Activated CD4-positive, CD25-positive, alpha-beta regulatory T cell treated with anti-CD3 and anti-CD28 coated beads, Interleukin-2, amount 50 U/mL, for 16 hours (primary cell): ENCODE measurements at places on chromosomes 12 and 14.

- no peak for DNase-seq
Observed at GRCh38 chr12:30985814-30986452, 59.4 kb downstream of the TSPAN11 start.

GRCh38 chr14:72451054-72451972 is 442.6 kb downstream of the DPF3 start:
- DNase-seq = peak; percentile 12

DNA sequence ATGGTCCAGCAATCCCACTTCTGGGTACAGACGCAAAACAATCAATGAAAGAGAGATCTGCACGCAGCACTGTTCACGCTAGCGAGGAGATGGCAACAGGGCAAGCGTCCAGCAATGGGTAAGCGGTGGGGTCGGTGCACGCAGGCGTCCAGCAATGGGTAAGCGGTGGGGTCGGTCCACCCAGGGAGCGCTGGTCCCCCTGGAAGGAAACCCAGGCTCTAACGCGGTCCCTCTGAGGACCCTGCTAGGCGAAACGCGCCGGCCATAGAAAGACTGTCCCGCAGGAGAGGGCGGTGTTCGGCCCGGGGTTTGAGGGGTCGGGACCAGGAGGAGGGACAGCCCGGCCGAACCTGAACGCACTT is 618 bp upstream of the PGAM5 start:
- DNase-seq = no peak

DNA sequence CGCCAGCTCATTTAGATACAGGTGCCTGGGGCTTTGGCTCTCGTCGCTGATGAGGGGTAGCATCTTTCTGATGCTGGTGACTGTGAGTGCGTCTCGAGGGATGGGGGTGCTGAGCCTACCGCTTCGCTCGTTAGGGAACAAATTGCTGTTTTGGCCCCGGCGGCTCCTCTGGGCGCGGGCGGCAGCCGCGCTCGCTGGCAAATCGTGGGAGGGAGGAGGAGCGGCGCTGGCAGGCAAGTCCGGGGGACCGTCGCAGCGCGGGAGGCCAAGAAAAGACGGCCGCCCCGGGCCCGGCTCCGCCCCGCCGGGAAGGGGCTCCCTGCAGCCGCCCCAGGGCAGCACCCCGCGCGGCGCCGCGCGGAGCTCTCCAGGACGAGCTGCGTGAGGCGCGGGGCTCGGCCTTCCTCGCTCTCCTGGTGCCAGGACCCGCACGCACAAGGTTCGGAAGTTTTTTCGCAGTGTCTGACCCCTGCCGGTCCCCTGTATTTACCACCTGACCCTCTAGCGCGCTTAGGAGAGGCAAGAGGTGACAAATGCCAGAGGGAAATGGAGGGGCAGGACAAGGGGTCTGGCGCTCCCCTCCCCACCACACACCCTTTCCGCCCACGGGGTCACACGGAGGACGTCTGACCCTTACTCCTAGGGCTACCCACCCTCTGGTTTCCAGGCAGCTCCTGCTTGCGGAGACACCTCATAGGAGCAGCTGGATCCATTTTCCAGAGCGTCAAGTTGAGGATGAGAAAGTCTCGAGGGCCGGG is 899 bp upstream of the KCNH3 start:
- no peak for DNase-seq

DNA sequence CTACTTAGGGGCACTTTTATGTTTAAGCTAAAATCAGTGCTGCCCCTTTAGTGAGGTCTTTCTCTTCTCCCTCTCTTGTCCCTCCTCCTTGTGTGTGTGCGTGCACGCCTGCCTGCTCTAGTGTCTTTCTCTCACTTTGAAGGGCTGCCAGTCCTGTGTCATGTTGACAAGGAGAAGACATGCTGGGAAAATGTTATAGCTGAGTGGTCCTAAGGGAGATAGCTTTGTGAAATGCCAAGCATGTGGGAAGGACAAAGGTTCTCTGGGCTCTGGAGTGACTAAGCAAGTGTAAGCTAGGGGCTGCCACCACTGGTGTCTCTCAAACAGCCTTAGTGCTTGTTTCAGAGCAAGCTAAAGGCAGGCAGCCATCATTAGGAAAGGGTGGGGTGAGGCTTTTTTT is 108.4 kb downstream of the EMP1 start:
- no peak for DNase-seq

DNA sequence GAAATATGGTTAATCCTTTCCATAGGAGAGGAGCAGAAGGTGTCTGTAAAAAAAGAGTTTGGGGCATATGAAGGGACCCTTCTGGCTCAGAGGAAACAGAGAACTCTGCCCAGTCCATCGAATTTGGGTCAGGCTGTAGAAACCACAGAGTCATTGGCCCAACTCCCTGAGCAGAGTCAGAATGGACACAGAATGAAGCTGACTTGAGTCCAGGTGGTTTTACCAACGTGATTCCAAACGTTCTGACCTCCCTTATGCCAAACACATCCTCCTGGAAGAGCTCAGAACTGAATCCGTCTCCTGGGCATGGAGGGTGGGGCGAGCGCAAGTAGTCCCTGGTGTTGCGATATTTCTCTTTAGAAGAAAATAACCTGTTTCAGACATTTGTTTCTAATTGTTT is 138.8 kb downstream of the DAD1 start:
- DNase-seq = no peak

DNA sequence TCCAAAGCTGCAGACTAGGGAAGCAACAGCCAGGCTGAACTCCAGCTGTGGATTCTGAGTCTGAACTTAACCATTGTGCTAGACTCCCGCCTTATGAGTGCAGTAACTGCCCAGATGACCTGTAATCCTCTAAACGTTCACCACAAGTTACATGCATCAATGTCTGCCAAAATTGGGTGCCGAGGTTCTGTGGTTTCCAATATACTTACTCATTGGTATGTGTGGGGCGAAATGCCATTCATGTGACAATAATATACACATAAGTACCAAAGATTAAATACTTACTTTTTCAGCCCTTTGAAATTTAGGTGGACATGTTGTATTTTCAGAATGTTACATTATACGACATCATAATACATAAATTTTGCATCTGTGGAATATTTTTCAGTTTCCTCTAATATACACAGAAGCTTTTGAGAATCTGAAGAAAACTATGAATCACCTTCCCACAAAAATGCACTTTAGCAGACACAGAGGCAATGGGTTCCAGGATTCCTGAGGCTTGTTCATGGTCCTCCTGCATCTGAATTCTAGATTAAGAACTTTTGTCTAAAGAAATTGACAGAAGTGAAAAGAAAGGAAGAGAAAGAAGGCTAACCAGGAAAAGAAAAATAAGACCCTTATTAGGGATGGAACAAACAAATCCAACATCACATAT is 31.7 kb downstream of the GRIP1 start:
- no peak for DNase-seq

- DNase-seq = no peak
Observed at GRCh38 chr12:84276215-84276614, 636.4 kb downstream of the SLC6A15 start.

DNA sequence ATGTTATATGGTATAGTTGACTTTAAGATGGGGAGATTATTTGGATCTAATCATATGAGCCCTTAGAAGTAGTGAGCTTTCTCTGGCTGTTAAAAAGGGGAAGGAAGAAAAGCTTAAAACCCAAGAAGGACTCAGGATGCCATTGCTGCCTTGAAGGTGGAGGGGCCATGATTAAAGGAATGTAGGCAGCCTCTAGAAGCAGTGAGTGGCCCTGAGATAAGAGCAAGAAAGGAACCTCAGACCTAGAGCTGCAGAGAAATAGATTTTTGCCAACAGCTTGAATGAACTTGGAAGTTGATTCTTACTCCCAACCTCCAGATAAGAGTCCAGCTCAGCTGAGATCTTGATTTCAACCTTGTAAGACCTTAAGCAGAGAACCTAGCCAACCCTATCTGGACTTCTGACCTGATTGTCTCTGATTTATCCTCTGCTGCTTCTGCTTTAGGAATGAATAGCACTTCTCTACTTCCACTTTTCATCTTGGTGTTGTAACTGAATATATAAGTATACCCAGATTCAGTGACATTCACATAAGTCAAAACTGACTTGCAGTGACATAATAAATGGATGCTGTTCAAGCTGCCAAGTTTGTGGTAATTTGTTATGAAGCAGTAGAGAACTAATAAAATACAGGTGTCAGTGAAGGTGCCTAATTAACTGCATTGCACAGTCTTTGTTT is 33.5 kb downstream of the RAD51B start:
- DNase-seq = no peak

GRCh38 chr12:53726946-53727309 is 324 bp downstream of the CALCOCO1 start:
- no peak for DNase-seq

GRCh38 chr14:70893858-70894291 is 13.4 kb upstream of the PCNX1 start:
- no peak for DNase-seq

DNA sequence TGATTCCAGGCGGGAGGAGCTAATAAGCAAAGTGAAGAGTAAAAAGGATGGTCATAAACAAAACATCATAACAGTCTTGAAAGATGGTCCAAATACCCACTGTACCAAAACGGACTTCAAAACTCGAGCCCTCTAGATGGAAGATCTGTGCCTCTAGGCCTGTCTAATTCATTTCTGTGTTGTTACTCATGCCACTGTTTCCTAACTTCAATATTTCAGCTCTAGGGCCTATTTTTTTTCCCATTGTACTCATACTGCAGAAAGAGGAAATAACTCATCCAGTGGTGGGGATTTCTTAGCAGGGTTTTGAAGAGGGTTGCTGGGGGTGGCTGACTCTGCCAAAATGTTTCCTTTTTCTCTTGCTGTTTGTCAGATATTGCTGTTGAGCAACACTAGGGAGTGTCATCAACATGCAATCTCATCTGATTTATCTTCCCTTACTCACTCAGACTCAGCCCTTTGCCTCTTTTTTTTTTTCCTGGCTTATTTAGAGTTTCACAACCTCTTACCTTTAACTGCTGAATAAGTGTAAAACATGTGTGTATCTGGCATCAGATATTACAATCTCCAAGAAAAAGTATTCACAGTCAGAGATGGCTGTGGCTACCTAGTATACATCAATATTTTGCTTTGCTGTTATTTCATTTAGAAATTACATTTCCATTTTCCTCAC is 189.6 kb downstream of the DUSP6 start:
- DNase-seq = no peak

DNA sequence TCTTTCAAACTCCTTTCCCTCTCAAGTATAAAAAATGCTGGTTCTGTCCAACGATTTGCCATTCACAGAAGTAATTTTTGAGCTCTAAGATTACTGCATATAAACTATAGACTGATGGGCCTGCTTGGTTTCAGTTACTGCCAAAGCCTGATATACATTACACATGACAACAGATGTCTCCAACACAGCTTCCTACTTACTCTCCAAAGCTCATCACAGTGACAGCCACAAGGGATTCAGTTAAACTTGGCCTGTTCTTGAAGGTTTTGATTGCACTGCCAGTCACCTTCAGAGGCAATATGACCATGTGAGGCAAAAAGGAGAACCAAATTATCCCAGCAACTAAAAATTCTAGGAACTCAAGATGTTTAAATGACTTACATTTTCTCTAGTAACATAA is 30.1 kb downstream of the STXBP6 start:
- DNase-seq = no peak

DNA sequence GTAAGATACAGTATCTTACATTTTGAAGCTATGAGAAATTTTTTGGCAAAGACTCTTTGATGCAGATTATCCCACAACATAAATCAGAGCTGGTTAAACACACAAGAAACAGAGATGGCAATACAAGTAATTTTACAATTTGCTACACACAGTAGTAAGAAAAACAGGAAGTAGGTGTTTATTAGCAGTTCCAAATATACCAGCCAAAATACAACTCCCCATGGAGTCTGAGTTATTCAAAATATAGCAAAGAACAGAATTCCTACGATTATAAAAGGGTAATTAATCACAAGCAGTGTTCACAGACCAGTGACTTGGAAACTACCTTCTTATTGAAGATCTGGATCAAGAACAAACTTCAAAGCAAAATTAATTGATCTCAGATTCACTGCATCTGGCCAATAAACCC is 83.9 kb downstream of the BMP4 start:
- no peak for DNase-seq

- no peak for DNase-seq
Observed at GRCh38 chr14:73312687-73313086, 75.4 kb downstream of the PAPLN start.

DNA sequence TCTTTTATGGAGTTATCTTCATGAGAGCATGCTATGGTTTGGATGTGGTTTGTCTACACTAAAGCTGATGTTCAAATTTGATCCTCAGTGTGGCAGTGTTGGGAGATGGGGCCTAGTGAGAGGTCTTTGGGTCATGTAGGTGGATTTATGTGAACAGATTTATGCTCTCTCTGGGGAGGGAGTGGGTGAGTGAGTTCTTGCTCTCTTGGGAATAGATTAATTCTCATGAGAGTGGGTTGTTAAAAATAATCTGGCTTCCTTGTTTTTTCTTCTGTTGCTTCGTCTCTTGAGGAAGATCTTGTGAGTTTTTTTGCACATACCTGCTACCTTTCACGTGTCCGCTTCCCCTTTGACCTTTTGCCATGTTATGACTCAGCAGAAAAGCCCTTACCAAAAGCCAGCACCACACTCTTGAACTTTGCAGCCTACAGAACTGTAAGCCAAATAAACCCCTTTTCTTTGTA is 20.5 kb downstream of the DERA start:
- DNase-seq = no peak

DNA sequence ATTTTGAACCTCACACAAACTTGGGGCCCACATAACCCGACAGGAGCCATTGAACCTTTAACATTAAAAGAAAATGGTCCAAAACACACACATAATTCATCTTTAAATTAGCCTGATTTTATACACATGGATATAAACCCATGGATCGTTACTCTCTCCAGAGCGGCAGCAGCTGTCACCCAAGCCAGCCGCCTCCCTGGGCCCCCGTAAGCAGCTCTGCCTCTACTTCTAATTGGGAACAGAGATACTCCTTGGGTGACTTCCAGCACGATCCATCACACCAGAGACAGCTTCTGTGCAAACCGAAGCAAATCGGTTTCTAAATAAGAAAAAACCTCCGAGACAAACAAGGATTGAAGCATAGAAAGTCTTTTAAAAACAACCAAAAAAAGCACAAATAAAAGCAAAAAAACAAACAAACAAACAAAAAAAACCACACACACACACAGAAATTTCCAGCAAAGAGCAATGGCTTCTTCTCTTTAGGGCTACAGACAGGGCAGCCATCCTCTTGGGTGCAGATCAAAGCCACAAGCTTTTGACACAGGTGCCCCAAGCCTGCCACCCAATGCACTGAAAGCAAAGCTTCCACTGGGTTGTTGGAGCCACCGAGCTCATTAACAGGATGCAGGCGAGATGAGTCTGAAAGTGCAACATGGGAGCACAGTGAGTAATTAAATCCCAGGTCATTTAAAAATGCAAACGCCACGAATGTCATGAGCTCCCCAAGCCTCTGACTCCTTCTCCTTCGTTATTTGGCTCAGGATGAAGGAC is 156.9 kb downstream of the DPF3 start:
- DNase-seq = no peak

- no peak for DNase-seq
Observed at GRCh38 chr12:13220838-13221237, 24.3 kb downstream of the EMP1 start.

DNA sequence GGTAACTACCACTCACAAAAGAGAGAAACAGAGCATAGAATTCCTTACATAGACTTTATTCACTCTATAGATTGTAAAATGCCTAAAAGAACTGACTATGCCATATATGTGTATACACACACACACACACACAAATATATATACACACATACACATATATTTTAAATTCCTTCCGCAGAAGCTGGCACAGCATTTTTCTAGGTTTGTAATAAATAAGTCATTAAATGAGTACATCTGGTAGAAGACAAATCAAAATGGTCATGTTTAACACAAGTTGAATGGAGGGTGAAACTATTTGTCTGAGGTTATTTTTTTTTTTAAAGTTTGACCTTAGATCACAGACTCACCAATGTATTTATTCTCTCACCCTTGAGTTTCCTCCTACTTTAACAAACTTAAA is 58.2 kb downstream of the CCER1 start:
- DNase-seq = no peak

GRCh38 chr14:33842299-33842698 is 108.6 kb downstream of the EGLN3 start:
- no peak for DNase-seq
